ENCODE measurements at places on chromosomes 4 and X.

DNA sequence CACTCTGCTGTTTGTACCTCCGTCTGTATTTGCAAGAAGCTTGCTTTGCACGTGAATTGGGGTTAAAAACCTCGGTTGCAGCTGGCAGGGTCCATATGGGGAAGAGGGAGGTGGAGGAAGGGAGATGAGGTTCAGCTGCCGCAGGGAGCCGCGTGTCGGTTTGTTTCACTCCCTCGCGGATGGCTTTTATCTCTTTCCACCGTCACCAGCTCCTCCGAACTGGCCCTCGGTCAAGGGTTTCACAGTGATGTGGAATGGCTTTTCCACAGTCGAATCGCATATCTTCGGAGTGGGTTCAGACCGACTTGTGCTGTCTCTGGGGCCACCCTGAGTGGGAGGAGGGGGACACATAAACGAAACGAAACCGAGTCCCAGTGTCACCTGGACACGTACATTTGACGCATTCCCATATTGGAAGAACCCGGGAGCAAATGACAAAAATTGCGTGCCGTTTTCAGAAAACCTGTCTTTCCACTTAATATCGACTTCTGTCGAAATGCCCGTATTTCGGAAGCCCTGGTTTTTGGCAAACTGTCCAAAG is 929 bp downstream of the ZBTB33 start:
- peak; percentile 43 for DNase-seq

DNA sequence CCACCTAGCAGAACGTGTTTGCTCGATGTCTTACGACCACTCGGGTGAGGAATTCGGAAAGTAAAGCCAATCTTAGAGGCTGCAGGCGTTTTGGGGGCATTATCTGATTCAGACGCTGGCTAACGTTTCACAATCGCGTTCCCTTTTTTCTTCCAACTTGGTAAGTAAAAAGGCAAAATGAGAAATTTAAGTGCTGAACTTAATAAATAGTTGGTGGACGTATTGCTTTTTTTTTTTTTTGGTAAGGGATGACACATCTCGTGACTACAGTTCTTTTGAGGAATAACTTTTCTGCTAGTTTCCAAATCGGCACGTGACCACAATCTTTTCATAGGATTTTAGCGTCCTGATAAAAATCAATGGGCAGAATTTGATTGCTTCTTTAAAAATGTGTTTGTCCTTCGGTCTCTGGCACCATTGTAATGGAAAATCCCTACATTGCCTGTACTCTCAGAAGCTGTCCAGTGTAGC is 848 bp downstream of the RAB9A start:
- peak; percentile 15 for DNase-seq

DNA sequence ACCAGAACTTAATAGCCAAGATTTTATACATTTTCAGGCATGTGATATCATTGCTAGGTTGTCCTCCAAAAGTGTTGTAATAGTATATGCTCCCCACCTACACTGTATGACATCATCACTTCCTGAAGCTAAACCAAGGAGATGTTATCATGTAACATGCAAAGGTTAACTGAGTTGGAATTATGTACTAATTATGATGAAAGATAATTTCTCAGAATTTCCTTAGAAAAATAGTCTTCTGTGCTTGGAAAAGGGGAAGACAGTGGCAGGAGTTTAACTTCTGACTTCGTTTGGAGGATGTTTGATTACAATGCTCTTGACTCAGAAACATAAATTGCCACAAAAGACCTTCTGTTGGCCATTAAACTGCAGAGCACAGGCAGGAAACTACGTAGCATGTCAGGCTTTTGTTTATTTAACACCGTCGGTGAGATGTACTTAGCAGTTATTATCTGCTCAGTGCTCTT is 83.6 kb upstream of the GUCY1A1 start:
- DNase-seq = no peak

- peak; percentile 14 for DNase-seq
Observed at GRCh38 chr4:27176400-27176799, 315.8 kb downstream of the STIM2 start.

GRCh38 chrX:97597954-97598353 is 714.2 kb downstream of the RPA4 start:
- no peak for DNase-seq

DNA sequence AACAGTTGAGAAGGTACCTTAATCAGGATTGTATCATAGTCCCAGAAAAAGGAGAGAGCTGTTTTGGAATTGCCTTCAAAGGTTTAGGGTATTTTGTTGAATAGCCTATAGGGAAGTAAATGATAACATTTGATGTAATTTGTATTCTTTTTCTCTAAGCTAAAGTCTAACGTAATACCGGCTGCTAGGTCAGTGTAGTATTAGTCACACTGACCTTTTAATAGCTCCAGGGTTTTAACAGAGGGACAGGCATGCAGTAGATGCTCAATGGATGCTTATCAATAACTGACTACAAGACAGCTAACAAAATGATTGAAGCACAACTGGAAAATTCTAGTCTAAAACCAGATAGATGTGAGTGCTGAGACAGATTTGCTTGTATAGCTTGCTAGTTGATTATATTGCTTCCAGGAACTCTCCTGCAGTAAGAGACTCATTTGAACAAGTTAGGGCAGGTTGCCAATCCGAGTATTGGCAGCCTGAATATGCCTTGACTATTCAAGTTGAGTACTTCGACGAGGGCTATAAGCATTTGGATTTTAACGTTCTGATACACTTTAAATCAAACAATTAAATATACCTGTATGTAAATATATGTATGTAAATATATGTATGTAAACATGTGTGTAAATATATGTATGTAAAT is 16.5 kb upstream of the PNPLA4 start:
- DNase-seq = no peak

DNA sequence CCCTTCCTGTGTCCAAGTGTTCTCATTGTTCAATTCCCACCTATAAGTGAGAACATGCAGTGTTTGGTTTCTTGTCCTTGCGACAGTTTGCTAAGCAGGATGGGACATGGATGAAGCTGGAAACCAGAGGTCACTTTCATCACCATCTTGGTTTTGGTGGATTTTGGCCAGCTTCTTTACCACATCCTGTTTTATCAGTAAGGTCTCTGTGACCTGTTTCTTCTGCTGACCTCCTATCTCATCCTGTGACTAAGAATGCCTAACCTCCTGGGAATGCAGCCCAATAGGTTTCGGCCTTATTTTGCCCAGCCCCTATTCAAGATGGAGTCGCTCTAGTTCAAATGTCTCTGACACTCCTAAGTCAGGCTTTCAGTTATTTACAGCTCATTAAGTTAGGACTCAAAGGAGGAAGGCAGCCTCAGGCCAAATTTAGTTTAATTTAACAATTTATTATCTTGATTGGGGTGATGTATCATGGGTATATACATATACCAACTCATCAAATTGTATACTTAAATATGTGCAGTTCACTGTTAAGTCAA is 169.9 kb upstream of the NDP start:
- no peak for DNase-seq

- no peak for DNase-seq
Observed at GRCh38 chr4:10965196-10965595, 280.6 kb upstream of the CLNK start.

Data from AG20443 (cell line).